Stimulated activated CD8-positive, alpha-beta memory T cell treated with anti-CD3 and anti-CD28 coated beads, Interleukin-15, amount 100 ng/mL, for 4 hours (primary cell): ENCODE measurements at places on chromosomes 3 and 15.

DNA sequence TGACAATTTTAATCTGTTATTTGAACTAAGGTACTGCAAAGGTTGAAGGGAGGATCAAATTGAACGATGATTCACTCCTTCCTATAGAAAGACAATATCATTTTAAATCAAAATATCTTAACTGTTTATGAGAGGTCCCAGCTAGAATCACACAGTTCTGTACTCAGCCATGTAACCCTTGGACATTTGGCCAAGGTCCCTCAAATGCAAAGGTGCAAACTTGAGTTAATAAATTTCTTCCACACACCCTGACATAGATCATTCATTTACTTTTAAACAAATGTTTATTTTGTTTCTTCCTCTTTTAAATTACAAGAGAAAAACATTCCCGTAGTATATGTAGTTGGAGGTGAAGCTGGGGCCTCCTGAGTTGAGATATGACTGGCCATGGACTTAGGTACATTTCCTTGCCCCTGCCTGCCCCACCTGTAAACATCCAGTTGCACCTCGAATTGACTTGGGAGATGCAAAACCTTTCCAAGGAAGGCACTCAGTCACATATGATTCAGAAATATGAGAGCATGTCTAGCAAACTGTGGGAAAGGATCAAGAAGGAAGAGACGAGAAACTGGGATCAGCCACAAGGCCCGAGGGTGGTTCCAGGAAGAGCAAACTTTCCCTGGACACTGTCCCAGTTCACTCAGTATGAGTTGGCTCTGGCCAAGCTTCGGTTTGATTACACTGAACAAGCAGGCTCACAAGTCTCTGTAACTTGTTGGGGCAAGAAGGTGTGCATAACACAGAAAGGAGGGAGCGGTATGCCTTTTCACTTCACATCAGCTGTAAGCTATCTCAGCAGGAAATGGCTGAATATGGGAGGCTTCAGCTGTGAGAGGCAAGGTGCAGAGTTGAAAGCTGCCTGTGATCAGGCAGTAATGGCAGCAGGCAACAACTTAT, 6.7 kb downstream of the TNFSF10 start:
- no peak for DNase-seq

- no peak for DNase-seq
Measured at GRCh38 chr3:190258634-190259033, 63.6 kb downstream of the CLDN1 start.

GRCh38 chr15:71111181-71111565, 4.1 kb upstream of the THSD4 start:
- no peak for DNase-seq

DNA sequence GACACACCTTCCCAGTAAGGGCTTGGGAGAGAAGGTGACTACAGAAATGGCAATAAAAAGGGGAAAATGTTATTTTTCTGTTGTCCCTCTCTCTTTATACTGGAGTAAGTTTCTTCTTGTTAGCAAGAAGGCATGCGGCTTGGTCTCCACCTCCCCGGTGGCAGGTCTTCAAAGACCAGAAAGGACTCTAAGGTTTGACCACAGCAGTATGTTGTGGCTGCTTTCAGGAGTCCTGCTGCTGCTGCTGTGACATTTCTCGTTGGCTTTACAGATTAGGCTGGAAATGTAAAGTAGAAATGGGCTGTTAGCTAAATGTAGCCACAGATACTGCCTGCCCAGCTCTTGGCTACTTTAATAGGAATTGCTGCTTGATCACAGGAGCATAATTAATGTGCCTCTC, 175.8 kb upstream of the ZBTB20 start:
- no peak for DNase-seq

GRCh38 chr15:94247789-94248638, 16.7 kb downstream of the MCTP2 start:
- no peak for DNase-seq
